Tibial nerve (tissue), 4 donors: ENCODE measurements at places on chromosomes 5 and 9.

DNA sequence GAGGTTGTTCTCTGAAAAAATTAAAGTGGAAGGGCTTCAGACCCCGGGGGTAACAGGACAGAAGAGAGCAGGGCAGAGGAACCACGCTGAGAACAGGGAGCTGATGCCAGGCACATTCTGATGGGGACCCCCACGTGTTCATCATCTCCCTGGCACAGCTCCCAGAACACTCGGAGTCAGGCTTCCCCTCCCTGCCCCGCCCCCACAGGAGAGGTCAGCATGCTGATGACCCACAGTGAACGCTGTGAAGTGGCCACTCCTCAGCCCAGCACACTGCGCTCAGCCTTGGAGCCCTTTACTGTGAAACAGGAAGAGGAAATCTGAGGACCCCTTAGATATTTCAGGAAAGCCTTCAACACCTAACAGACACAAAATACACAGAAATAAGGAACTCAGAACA is 16.4 kb downstream of the RETREG1 start:
- peak; percentile 72 for DNase-seq

GRCh38 chr9:110066929-110067716 is 140.8 kb downstream of the C9orf152 start:
- DNase-seq, result no peak

DNA sequence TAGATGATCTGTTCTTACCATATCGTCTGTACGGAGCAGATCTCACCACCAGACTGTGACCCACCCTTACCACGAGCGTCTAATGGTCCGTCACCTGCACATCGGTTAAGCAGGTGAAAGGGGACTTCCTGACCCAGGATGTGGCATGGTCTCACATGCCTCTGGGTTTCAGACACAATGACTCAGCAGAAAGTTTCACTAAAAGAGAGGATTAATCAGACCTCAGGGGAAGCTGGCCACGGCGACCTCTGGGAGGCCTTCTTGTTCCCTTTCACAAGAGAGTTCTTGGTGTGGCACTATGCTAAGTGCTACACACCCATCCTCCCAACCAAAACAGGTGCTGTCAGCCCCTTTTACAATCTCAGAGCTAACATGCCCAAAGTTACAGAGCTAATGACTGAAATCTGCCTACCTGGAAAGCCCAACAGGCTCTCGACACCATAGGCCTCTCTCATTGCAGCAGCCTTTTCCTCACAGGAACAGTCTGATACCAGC is 41.6 kb downstream of the ADAMTS12 start:
- DNase-seq, result no peak

DNA sequence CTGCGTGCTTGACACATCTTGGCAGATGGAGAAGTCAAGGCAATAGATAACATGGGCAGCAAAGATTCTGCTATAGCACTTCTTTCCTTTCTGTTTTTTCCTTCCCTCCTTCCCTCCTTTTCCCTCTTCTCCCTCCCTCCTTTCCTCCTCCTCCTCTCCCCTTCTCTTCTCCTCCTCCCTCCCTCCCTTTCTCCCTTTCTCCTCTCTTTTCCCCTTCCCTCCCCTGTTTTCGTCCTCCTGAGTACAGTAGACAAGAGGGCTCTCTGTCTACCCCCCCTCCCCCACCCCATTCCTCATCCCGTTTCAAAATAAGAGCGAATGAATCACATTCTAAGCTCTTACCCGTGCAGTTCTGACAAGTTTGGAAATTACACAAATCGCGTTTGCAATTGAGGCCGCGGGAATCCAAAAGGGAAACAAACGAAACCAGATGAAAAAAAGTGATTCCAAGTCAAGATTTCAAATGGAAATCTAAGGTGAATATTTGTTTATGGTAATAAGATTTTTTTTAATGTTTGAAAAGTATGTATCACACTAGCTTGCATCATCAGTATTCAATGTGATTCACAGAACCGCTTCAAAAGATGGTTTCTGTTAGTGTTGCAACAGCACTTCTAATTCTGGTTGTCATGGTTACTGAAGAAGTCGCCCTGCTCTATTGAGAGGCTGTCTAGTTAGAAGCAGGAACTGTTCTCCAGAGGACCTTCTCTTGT is 1.3 kb downstream of the NIM1K start:
- no peak for DNase-seq

- DNase-seq, result no peak
Measured at GRCh38 chr9:137756045-137756744, 121.4 kb upstream of the CACNA1B start.

- no peak for DNase-seq
Measured at GRCh38 chr5:29122306-29122705, 2071.2 kb upstream of the CDH6 start.

DNA sequence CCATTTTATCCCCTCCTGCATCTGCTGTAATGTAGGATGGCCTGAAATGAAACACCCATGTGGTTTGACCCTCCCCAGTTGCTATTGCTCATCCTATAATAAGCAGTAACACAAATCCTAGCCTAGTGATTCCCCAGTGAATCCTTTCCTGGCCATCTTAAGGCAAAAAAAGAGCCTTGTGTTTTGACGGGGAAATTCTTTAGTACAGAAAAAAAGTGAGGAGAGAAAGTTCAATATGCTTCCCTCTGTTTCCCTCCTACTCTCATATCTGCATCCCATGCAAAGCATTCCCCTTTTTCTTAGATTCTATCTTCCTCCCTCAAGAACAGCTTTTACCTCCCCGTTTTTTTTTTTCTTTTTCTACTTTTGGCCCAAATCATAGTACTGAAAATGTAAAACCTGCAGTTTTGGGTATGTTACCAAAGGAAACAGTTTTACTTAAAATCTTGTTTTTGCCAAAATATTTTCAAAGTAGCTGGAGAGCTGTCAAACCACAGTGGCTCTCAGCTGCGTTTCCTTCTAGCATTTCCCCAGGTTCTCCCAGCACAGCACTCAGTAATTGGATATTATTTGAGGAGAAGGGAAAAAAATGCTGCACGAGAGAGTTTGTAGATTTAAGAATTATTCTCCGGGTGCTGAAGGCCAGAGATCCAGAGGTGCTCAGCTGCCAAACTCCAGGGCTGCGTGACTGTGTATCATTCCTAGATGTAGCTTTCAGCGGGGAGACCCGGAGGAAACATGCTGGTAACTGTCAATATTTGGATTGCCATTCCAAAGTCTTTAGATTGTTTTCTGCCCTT is 321.4 kb downstream of the NPR3 start:
- DNase-seq, result peak; percentile 7
